ENCODE measurements at places on chromosomes 6 and 20.

GRCh38 chr6:20312606-20313005 is 89.1 kb upstream of the E2F3 start:
- no peak for DNase-seq

DNA sequence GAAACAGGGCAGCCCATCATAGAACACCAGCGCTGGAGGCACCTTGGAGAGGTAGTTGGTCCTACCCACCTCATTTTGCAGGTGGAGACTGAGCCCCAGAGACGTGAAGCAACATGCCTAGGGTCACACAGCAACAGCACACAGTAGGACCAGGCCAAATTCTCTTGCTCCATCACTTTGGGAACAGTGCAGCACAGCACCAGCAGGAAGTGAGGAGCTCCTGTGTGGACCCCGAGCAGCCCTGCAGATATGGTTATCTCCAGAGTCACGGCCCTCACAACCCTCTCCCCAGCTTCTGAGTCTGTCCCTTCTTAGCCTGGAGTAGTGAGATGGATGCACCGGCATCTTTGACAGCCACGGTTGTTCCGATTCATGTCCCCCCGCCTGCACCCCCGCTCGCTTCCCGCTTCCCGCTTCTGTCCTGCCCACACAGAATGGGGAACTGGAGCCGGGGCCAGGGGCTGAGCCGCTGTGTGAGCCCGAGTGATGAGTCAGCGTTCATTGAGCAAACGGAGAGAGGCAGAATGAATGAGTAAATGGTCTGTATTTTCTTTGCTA is 72.6 kb upstream of the DUSP22 start:
- DNase-seq, result no peak

DNA sequence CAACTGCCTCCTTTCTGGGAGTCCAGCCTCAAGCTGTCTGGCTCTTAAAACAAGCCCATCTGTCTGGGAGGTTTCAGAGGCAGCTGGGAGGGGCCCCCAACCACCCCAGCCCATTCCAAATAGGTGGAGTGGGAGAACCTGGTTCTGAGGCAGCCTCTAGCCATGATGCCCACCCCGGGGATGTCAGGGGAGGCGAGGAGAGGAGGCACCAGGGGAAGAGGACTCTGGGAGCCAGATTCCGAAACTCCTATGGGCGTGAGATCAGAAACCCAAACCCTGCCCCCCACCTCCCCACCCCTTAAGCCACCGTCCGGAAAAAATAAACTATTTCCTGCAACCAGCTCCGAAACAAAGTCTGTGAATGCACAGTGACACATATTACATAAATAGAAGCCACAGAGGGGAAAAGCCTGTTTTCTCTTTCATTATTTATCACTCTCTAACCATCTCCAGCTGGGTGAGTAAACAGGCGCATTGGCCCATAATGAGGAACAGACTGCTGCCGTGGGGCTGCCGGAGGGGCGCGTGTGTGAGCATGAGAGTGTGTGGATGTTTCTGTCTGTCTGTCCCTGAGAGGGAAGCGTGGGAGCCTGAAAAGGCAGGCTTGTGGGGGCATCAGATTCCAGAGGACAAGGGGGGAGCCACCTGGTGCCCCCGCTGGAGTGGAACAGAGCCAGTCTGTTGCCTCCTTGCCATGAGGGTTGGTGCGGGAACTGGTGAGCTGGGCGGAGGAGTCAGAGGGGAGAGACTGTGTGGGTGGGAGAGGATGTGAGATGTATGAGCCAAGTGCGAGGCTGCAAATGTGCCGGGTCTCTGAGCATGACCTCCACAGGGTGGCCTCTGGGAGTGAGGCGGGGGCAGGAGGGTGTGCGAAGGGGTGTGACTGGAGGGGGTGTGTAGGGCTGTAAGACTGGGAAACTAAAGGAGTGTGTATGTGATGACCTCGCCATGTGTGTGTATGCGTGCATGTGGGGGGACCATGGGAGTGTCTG is 14.3 kb upstream of the FOXP4 start:
- DNase-seq, result peak; percentile 19

GRCh38 chr6:166778776-166779175 is 151.7 kb upstream of the RPS6KA2 start:
- DNase-seq, result no peak

- no peak for DNase-seq
Measured at GRCh38 chr6:3228771-3229565, 1.5 kb upstream of the TUBB2B start.

DNA sequence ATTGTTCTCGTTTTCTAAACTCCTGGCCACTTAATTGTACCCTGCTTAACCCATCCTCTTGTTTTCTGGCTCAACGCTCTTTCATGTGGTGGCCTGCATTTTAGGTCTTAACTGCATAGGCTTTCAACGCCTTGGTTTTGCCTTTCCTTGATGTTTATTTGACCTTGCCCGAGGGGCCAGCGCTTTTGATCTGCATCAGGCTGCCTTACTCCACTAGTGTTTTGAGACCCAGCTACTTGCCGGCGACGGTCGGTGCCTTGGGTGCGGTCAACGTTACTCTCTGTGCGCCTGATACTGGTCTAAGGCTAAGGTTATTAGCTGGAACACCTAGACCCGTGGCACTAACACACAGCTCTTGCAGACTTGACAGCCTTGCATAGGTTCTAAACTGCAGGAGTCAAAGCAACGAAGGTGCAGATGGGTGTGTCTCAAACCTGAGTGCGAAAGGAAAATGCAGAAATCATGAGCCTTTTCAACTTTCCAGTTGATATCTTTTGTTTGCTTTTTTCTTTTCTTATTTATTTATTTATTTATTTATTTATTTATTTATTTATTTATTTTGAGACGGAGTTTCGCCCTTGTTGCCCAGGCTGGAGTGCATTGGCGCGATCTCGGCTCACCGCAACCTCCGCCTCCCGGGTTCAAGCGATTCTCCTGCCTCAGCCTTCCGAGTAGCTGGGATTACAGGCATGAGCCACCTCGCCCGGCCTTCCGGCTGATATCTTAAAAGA is 138.8 kb downstream of the HFE start:
- no peak for DNase-seq

- DNase-seq, result no peak
Measured at GRCh38 chr6:155110721-155111120, 115.6 kb downstream of the TIAM2 start.

GRCh38 chr20:2773812-2774211 is 26.6 kb downstream of the CPXM1 start:
- no peak for DNase-seq

DNA sequence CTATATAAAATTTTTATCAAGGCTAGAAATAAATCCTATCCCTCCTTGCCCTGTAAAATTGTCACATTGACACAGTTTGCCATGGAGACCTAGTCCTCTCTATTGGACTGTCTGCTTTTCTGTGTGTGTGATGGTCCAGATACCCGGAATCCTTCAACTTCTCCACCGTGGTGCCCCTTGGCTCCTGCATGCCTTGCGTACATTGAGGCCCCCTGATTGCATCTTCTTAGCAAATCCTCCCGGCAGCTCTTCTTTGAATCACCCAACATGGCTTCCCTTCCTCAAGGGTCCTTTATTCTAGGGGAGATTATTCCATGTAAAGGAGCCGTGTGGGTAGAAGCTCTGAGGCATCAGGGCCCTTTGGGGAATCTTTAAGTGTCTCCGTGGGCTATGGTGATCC is 219.5 kb downstream of the CDC5L start:
- no peak for DNase-seq

- no peak for DNase-seq
Measured at GRCh38 chr6:146990821-146991798, 213.1 kb upstream of the STXBP5 start.

GRCh38 chr6:123962508-123962907 is 158.8 kb downstream of the NKAIN2 start:
- DNase-seq, result no peak

- DNase-seq, result no peak
Measured at GRCh38 chr20:24909086-24909780, 39.8 kb upstream of the CST7 start.

DNA sequence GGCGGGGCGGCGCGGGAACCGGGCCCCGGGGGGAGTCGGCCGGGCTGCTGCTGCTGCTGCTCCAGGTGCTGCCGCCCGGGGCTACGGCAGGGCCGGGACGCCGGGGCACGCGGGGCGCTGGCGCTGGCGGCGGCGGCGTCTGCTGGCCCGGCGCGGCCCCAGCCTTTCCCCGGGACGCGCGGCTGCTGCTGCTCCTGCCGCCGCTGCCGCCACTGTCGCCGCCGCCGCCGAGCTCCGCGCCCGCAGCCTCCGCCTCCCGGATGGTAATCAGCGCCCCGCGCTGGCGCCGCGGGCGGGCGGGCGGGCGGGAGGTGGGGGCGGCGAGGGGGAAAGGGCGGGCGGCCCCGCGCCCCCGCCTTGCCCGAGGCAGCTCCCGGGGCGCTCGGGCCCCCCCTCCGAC is 306 bp downstream of the EBF4 start:
- DNase-seq, result no peak

- DNase-seq, result no peak
Measured at GRCh38 chr6:76707630-76708029, 635.2 kb upstream of the IMPG1 start.

- DNase-seq, result no peak
Measured at GRCh38 chr6:15435468-15435867, 189.6 kb downstream of the JARID2 start.

- DNase-seq, result no peak
Measured at GRCh38 chr20:44405257-44405656, 49.8 kb downstream of the HNF4A start.

DNA sequence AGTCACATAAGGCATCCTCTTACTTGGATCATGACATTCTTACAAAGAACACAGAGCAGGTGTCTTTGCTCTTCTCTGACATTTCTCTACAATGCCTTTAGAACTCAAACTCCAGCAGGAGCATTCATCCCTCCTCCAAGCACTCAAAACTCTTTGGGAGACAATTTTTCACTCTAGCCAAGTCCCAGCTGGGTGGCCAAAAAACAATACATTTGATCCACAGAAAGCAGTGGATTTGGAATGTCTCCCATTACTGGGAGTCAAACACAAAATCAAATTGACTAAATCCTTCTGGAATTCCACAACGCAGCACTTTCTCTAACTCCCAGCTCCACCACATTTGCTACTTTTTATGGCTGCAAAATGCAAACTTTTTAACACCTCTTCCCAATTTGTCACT is 108.6 kb upstream of the VGLL2 start:
- no peak for DNase-seq

- DNase-seq, result peak; percentile 97
Measured at GRCh38 chr6:148407372-148407771, 64.7 kb downstream of the SASH1 start.

DNA sequence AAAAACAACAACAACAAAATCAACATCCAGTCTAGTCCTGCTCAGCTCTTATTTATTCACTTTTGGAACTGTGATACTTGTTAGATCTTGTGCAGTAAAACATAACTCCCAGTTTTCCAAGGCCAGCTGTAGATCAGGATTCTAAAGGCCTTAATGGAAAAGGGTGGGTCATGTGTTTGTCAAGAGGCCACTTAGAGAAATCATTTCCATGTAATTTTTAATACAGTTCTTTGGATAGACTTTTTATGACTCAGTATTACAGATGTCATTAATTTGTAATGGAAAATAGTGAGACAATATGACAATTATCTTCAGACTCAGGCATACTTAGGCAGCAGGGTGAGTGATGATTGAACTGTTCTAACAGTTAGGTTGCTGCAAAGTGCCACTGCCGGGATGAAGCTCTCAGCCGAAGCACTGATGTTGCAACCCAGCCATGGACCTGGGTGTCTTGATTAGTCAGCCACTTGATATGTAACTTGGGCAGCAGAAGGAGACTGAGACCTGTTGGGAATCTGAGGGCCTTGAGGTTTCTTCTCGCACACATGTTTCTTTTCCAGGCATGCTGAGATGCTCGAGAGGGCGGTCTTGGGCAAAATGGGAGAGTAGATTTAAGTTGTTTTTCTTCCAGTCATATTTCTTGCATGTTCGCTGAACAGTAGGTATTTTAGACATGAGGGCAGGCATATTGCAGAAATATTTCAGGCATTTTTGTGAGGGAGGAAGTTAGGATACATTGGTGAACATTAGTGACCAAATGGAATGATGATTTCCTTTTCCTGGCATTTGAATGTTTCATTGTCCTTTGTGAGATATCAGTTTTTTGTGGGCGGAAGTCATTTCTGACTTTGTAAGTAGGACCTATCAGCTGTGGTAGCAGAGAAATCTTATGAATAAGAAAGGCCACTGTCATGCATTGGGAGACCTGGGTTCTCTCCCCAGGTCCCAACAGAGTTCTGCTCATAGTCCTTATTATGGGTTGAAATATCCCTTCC is 52.3 kb downstream of the SLX4IP start:
- no peak for DNase-seq

DNA sequence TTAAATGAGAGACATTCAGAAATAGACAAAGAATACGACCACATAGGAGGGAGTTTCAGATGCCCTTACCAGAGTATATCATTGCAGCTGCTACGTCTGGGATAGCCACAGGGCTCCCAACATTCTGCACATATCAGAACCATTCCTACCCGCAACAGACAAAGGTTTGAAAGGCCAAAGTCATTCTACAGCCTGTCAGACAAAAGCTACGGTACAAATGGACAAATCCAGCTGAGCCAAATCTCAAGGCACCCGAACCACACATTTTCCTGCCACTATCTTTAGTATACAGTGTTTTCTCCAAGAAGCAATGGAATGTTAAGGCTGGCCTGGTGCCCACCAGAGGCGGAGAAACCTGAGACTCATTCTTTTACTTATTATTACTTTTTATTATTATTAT is 30.5 kb upstream of the LYRM2 start:
- DNase-seq, result no peak

- no peak for DNase-seq
Measured at GRCh38 chr20:52444455-52444854, 252.9 kb upstream of the ZFP64 start.

GRCh38 chr20:33506576-33506975 is 16.7 kb downstream of the CBFA2T2 start:
- DNase-seq, result no peak

DNA sequence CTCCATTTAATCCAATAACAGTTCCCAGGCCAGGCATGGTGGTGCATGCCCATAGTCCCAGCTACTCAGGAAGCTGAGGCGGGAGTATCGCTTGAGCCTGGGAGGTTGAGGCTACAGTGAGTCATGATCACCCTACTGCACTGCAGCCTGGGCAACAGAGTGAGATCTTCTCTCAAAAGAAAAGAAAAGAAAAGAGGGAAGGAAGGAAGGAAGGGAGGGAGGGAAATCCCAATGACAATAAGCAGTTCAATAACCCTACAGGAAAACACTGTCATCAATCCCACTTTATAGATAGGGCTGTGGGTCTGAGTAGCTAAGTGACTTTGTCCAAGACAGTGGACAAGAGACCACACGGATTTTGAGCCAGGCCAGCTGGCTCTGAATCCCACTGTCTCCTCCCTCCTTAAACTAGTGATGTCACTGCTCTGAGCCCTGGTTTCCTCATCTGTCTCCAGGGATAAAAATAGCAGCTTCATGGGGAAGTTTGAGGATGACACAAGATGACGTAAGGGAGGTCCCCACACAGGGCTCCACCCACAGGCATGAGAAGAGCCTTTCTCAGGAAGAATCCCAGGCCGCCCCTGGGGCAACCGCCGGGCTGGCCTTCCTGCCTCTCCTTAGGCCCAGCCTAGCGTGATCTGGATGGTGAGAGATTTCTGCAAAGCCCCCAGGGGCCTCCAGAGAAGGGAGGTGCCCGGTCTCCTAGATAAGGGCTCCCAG is 7.2 kb upstream of the TRIB3 start:
- DNase-seq, result peak; percentile 65

- no peak for DNase-seq
Measured at GRCh38 chr6:13673368-13673767, 38.3 kb downstream of the RANBP9 start.

Data from stromal cell of bone marrow (primary cell).